Activated T-cell treated with anti-CD3 and anti-CD28 coated beads, Interleukin-2, amount 50 U/mL, for 24 hours (primary cell): ENCODE measurements at places on chromosomes 16 and 17.

GRCh38 chr16:19291475-19291874 is 5.9 kb downstream of the CLEC19A start:
- no peak for DNase-seq

- no peak for DNase-seq
These were observed 67.1 kb upstream of the ZNF469 start for GRCh38 chr16:88315543-88316105.

GRCh38 chr17:49925921-49926320 is 43.1 kb upstream of the DLX4 start:
- DNase-seq = no peak

GRCh38 chr16:85347213-85347591 is 234.9 kb upstream of the CIBAR2 start:
- no peak for DNase-seq
